ENCODE measurements at places on chromosomes 6 and 20.

DNA sequence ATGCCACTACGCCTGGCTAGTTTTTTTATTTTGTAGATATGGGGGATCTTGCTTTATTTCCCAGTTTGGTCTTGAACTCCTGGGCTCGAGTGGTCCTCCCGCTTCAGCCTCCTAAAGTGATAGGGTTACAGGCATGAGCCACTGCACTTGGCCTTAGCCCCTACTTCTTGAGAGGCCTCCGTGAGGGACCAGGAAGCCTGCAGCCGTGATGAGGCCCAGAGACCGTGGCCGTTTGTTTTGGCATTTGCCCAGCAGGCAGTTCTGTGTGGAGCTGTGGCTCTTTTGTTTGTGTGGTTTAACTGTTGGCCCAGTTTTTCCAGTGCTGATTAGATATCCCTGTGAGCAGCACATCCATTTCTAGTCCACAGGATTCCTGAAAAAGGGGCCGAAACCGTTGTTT is 39.8 kb downstream of the SRSF3 start:
- DNase-seq: peak; percentile 71

GRCh38 chr6:12060780-12061609 is 48.9 kb downstream of the HIVEP1 start:
- no peak for DNase-seq

DNA sequence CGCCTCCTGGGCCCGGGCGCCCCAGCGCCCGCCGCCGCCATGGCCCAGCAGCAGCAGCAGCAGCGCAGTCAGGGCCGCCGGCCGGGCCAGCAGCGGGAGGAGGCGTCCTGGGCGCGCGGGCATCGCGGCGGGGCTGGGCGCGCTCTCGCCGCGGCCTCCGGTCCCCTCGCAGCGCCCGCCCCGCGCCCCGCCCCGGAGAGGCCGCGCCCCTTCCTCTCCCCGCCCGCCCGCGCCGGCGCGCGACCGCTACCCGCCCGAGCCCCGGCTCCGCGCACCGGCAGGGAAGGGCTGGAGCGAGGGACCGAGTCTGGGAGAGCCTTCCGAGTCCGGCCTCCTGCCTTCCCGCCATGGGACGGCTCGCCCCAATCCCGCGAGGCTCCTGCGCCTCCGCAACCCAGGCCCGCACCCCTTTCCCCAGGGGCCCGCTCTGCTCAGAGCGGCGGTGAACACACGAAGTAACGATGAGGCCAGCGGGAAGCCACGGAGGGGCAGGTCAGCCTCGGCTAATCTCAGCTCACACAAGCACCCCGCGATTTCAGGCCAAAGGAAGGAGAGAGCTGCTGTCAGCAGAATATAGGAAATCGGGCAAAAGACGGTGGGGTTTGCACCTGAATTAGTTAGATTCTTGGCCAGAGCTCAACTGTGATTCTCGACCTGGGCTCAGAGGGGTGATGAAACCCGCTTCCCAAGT is at the start of gene TXNDC5:
TSS of gene TXNDC5 (minus strand) at position 135 of the 691 bp plus-strand sequence. CDS start at position 123, 12 bp downstream.
- DNase-seq: peak; percentile 93

DNA sequence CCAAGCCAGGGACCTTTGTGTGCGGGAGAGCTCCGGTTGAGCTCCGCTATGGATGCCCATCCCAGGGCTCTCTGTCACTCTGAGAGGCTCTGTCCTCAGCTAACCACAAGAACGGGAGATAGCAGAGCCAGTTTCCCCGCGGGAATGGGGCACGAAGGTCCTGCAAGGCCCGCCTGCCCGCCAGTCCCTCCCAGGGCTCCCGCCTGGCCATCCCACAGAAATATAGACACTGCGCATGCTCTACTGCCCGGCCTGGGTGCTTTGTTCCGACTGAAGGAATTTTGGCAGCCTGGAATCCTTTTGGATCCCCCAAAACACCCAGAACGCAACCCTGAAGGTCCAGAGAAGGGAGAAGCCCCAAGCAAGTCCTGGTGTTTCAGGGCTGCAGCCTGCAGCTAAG is 8.6 kb upstream of the DEFB110 start:
- DNase-seq: no peak

- DNase-seq: no peak
These were observed 146.5 kb upstream of the FERMT1 start for GRCh38 chr20:6269168-6269873.

GRCh38 chr6:83546636-83547035 is 34.3 kb downstream of the PRSS35 start:
- no peak for DNase-seq

- DNase-seq: no peak
These were observed 43.4 kb upstream of the TENT5A start for GRCh38 chr6:81795890-81796289.

- no peak for DNase-seq
These were observed 1.1 kb downstream of the RAB32 start for GRCh38 chr6:146544616-146545182.

GRCh38 chr20:7708782-7709181 is 231.5 kb downstream of the HAO1 start:
- DNase-seq: no peak

DNA sequence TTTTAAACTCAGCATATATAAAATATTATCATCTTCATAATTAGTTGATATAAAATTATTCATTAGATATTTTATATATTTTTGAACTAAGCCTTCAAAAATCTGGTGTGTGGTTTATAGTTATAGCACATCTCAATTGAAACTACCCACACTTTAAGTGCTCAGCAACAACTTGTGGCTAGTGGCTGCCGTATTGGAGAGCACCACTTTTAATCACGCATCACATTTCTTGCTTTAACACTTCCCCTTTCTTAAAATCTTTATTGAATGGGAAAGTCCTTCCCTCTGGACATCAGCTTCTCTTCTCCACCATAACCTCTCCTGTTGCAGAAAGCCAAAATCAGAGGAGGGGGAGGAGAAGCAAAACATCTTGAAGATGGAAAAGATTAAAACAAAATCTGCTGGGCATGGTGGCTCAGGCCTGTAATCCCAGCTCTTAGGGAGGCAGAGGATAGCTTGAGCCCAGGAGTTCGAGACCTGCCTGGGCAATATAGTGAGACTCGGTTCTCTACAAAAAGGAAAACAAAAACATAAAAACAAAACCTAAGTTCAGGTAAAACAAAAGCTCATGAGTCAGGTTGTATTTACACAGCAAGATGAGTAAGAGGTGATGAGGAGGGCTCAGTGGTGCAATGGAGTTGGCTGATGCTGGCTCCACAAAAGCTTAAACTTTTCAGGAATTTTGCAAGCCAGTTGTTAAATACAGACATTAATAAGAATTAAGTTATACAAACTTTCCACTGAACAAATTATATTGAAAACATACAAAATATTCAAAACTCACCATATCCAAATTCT is 237.0 kb upstream of the SUPT3H start:
- DNase-seq: peak; percentile 33

- DNase-seq: no peak
These were observed 40.2 kb downstream of the PPP1R3G start for GRCh38 chr6:5125152-5126006.

GRCh38 chr6:141388666-141389065 is 744.1 kb upstream of the GJE1 start:
- no peak for DNase-seq

DNA sequence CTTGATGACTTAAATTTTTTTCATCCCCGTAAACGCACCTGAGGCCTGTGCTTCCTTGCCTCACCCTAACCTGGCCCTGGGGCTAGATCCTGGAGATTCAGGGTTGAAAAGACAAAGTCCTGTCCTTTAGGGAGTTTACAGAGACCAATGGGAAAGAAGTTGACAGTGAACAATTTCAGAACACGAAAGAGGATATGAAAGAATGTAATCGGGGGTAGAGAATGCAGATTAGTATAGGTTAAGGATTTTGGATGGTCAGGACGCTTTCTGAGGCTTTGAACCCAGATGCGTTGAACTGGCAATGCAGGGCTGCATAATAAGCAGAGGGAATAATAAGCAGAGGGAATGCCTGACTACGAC is 1.7 kb upstream of the FBXO5 start:
- DNase-seq: peak; percentile 28

DNA sequence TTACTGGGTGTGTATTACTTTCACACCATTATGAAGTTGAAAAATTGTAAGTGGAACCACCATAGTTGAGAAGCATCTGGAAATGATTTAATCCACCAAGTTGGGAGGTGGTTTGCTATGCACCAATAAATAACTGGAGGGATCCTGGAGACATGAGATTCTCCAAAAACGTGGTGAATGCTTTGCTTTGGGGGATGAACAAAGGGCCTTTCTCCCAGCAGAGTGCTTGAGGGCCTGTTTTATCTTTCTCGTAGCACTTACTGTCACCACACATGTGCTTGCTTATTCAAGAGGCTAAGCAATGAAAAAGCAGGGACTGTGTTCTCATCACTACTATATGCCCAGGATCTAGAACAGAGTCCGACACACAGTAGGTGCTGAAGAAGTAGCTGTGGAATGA is 371.1 kb downstream of the DHX35 start:
- no peak for DNase-seq

GRCh38 chr6:3745566-3746118 is 5.9 kb downstream of the PXDC1 start:
- DNase-seq: no peak

DNA sequence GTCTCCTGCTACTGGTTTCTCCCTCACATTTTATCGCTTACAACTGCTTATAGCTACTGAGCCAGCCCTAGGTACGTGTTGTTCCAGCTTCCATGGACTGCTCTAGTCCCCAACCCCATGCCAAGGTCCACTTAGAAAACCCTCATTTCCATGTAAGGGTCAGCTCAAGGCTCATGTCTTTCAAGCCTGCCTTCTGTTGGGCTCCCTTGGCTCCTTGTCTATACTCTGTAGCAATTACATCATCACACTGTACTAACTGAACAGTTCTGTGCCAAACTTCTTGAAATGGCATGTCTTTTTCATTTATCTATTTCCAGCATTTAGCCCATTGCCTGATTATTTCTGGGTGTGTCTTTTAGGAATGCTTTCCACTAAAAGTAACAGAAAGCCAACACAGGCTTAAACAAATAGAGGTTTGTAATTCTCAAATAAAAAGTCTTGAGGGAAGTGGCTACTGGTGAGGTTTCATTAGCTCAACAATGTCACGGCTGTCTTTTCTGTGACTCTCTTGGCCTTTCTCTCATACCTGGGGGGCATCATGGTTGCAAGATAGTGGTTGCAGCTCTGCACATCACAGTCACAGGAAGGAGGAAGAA is 317.6 kb downstream of the TPBG start:
- DNase-seq: no peak

DNA sequence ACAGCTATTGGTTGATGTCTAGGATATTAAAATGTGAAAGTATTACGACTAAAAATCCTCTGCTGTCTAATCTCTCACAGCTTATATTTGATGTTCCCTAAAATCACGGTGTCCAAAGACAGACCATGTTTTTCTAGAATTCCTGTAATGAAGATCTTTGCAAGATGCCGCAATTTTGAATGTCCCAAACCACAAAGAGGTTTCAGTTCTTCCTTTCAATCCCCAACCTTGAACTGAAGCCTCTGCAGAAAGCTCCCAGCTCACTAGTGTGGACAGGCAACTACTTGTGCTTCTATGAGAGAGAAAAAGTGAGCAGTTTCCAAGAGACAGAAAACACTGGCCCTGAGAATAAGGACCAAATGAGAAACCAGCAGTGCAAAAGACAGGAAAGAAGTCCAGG is 370.1 kb downstream of the FOXA2 start:
- DNase-seq: no peak

GRCh38 chr6:16639684-16640480 is 121.4 kb downstream of the ATXN1 start:
- peak; percentile 12 for DNase-seq

- DNase-seq: no peak
These were observed 1.1 kb upstream of the PAQR8 start for GRCh38 chr6:52360601-52361413.

DNA sequence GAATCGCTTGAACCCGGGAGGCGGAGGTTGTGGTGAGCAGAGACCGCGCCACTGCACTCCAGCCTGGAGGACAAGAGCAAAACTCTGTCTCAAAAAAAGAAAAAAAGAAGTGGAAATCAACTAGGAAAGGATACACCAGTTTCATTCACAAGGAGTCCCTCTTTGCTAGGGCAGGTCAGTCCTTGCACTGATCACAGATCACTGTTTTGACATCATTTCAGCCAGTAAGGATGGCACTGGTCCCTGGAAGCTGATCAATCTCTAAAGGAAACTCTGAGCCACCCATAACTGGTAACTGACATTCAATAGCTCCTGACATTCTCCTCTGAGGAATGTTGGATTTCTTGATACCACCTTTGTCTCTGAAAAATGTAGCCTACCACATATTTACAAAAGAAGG is 243.1 kb upstream of the SLC35B3 start:
- DNase-seq: no peak

DNA sequence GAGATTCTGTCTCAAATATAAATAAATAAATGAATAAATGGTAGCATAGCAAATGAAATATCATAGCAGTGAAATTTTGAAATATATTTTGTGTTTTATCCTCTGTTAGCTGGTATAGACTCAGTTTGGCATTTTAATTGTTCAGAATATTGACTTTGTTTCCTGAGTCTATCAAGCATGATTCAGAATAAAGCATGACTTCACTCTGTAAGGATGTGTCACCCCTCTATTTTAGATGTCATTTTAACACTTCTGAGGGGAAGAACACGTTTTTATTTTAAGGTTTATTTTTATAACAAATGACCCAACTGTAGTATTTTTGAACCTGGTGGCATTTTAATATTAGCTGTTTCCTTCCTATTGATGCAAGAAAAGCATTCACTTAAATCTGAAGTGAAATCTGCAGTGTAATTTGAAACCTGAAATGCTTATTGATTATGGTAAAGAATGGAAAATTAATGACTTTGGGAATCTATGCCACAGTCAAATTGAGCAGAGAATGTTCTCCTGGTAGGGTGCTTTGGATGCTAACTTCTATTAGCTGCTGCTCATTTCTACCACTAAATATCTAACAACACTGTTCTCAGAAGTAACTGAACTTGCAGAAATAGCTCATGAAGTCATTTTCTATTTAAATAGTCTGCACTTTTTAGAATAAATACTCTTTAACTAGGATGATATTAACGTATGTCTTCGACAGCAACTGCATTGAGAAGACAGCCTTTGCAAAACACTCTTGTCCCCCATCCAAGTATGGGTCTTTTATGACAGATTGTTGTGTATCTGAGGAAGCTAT is 114.2 kb downstream of the SOX4 start:
- no peak for DNase-seq

DNA sequence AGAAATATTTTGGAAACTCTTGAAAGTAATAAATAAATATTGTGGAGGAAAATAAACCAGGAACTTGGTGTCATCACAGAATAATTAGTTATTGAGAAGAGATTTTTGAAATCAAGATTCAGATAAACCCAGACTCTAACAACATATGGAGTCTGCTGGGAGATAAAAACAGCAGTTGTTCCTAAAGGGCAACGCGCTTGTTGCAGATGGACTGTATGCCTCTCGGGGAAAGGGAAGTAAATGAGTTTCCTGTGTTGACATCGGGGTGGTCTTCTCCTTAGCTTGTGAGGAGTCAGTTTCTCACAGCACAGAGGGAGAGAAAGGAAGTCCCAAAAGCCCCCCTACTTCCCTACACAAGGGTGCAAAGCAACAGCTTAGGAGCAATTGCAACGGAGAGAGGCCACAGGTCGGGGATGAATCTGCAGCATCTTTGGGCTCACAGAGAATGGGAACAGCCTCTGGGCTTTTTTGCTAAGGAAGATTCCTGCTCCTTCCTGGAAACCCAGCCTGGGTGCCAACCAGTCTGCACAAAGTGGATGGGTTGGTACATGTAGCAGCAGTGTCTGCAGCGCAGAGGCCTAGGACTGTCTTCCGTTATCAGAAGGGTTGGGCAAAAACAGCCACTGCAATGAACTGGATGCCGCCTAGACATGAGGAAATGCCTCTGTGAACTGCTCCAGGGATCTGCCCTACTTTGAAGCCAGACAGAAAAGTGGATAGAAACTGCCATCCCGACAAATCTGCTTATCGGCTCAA is 603.0 kb upstream of the NRSN1 start:
- no peak for DNase-seq

GRCh38 chr6:99334526-99335127 is 14.8 kb downstream of the FAXC start:
- peak; percentile 73 for DNase-seq
